Stimulated activated CD4-positive, alpha-beta T cell treated with anti-CD3 and anti-CD28 coated beads, Interleukin-1b, Interleukin-23, amount 100 ng/mL, for 4 hours (primary cell): ENCODE measurements at places on chromosomes 3 and 15.
A peak's percentile ranks its signal among the peaks of the same experiment; 100 is the strongest.

DNA sequence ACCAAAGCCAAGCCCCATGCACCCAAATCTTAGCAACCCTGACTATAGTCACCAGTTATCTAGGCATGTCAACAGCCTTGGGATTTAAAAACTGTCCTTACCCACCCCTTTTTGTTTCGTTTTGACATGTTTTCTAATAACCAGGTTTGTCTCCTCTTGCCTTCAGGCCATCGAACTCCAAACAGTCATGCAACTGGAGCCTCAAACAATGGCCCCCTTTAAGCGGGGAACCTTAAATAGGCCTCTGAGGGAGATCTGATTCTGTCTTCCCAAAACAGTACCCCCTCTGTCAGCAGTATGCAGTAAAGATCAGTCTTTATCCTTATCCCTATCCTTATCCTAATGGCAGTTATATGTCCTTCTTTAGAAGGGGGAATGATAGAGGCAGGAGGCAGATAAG lies 105.7 kb downstream of the DPH6 start:
- DNase-seq: no peak

- no peak for DNase-seq
Observed at GRCh38 chr15:55959744-55960447, 33.5 kb downstream of the NEDD4 start.

GRCh38 chr15:88166082-88166993 lies 90.2 kb downstream of the NTRK3 start:
- DNase-seq: no peak

- DNase-seq: no peak
Observed at GRCh38 chr15:69926721-69927120, 171.0 kb downstream of the TLE3 start.

DNA sequence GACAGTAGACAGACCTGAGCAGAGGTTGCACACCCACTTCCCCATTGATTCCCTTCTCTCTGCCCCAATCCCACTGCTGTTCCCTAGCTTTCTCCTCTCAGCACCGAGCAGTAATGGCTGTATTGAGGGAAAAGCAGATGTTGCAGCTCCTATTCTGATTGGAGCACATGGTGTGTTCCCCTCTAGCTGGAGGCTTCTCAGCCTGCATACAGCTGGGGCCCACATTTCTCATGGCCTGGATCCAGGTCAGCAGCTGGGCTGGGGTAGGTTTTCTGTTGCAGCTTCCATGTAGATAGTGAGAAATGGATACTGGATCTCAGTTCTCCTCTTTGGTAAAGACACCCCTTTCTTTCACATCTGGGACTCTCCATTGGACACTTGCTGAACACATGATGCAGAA lies 50.1 kb downstream of the RYR3 start:
- no peak for DNase-seq

GRCh38 chr3:74145277-74145676 lies 469.2 kb downstream of the CNTN3 start:
- no peak for DNase-seq

DNA sequence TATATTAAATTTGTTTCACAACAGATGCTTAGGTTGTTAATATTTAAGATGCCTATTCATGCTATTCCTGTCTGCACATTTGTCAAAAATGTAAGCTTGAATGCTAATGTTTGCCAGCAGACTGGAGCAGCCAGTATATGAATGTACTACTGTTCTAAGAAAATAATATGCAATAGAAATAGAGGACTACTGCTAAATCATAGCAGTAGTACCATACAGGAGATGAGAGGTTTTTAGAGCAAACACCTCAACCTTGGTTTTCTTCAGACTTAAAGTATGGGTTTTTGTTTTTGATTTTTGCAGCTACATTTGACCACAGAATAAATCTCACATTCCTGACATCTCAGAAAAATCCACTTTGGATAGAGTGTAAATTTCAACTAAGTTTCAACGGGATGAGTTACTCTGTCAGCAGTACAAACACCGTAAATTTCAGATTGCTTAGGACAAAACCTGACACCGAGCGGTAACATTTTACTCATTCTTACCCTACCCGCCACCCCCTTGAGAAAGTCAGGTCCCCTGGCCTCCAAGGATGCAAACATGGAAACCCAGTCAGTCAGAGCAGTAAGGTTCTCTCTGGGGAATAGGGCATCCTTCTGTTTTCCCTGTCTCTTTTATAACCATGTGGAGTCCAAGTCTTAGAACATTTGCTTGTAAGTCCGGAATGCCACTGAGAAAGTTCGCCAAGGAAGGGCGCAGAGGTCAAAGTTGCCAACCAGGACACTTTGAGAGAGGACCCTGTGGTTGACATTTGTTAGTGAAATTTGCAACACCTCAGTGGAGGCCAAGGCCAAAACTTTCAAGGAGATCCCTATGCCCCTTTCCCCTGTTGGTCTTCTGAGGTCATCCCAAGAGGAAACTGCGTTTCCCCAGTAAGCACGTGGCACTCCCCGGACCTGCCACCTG lies 17.9 kb upstream of the SATB1 start:
- DNase-seq: no peak

GRCh38 chr3:29427266-29428103 lies 146.6 kb downstream of the RBMS3 start:
- DNase-seq: no peak

GRCh38 chr15:98781838-98782237 lies 133.5 kb downstream of the IGF1R start:
- DNase-seq: no peak

DNA sequence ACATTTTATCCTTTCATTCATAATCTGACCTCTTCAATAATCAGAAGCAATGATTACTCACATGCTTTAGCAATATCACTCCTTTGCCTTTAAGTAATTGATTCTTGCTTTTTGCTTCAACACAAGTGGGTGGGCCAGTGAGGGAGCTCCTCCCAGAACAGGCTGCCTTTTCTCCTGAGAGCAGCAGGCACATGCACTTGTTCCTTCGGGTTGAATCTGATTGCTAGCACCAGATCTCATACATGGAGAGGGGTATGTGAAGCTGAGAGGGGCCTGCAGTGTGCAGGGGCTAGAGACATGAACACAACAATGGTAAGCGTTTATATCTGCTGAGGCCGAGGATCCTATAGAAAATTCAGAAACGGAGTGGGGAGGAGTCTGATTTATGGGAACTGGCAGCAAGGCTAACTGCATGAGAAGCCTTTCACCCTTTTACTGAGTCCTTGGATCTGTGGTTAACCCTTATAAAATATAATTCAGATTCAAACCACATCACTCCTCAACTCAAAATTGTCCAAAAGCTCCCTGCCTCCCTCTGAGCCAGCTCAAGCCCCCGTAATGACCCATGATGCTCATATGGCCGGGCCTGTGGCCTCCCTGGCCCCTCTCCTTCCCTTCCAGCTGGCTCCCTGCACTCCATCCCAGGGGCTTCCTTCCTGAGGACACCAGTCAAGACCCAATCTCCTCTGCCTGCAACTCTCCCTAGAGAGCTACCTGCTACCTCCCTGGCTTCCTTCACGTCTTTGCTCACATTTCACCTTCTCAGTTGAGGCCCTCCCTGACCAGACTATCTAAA lies 32.4 kb downstream of the ZNF445 start:
- DNase-seq: no peak

DNA sequence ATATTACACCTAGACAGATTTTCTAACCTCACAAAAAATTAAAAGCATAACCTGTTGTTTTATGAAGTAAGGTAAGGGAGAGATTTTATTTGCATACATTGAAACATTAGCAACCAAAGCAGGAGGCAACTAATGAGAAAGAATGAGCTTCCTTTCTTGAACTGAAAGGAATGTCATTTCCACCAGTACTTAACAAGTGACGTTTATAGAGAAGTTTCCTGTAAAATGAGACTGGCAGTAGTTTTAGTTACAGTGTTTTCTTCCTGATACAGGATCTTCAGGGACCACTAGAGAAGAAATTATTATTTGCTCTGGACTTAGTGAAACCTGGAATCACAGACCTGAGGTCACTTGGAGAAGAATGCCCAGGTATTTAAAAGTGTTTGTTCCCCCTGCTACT lies 27.4 kb upstream of the FRMD5 start:
- no peak for DNase-seq

- DNase-seq: peak; percentile 23
Observed at GRCh38 chr3:5006755-5007202, 27.5 kb downstream of the BHLHE40 start.

- DNase-seq: no peak
Observed at GRCh38 chr3:141152801-141153678, 78.6 kb upstream of the PXYLP1 start.

DNA sequence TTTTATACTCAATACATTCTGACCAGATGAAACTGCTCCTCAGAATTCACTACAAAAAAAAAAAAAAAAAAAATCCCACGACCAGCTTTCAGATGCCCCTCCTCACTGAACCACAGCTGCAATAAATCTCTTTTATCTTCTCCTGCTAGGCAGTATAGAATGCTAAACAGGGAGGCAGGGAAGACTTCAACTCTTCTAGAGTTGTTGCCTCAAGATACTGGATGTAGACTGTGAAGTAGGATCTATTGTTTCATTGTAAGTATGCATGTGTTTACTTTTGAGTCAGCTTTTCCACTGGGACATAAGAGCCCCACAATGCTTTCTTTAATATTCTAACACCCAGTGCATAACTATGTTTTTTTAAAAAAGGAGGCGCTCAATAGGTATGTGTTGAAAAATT lies 401.4 kb downstream of the TBL1XR1 start:
- no peak for DNase-seq

GRCh38 chr15:101445562-101446517 lies 43.7 kb downstream of the PCSK6 start:
- DNase-seq: no peak

DNA sequence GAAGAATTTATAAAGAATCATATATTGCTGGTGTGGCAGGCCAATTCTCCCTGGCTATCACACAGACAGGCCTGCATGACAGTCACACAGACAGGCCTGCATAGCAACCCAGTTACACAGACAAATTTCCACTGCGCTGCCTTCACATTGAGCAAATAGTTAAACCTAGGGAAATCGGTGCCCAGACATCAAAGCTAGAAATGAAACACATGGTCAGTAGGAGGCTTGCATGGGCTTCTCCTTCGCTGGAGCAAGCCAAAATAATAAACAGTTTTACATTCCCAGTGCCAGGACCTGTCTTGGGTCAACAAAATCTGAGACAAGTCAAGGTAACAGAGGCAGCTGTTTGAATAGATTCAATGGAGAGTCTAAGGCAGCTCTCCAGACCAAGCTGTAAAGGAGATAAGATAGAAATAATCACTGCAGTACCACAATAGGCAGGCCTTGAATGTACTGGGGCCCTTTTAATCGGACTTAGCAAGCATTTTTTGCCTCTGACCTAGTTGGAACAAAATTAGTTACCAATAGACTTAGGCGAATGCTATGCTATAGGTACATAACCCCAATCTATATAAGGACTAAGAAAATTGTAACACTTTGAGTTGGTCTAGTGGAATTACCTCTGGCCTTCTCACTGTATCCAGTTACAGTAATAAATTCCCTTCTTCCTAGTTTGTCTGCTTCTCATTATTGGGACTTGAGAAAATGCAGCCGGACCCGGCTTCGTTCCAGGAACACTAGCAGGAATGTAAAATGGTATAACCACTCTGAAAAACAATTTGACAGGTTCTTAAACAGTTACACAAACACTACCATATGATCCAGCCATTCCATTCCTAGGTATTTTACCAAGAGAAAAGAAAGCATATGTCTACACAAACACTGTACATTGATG lies 274.7 kb upstream of the UBE2E2 start:
- DNase-seq: no peak

- DNase-seq: no peak
Observed at GRCh38 chr3:49683162-49683561, 6.1 kb downstream of the MST1 start.

DNA sequence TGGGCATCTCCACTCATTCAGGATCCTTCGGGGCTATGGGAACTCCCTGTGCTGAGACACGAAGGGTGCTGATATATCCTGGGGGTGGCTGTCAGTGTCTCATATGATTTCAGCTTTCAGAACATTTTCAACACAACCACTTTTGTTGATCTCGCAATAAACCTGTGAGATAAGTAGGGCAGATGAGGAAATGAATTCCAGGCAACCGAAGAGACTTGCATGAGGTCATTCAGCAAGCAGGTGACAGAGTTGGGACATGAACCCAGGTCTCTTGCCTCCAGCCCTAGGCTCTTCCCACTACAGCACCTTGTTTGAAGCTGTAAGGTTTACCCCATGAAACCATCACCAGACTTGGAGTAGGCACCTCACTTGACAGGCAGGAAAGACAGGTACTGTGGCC lies 16.6 kb downstream of the DUOX1 start:
- no peak for DNase-seq

- DNase-seq: no peak
Observed at GRCh38 chr3:140113996-140114788, 179.2 kb downstream of the CLSTN2 start.

GRCh38 chr15:50117431-50118027 lies 1.5 kb downstream of the ATP8B4 start:
- DNase-seq: no peak

GRCh38 chr15:71970435-71970834 lies 147.5 kb downstream of the MYO9A start:
- no peak for DNase-seq

- DNase-seq: no peak
Observed at GRCh38 chr3:165895919-165896318, 58.7 kb upstream of the BCHE start.

- DNase-seq: no peak
Observed at GRCh38 chr15:70669006-70669602, 94.3 kb downstream of the UACA start.

GRCh38 chr15:78768096-78768495 lies 43.2 kb downstream of the ADAMTS7 start:
- DNase-seq: no peak

DNA sequence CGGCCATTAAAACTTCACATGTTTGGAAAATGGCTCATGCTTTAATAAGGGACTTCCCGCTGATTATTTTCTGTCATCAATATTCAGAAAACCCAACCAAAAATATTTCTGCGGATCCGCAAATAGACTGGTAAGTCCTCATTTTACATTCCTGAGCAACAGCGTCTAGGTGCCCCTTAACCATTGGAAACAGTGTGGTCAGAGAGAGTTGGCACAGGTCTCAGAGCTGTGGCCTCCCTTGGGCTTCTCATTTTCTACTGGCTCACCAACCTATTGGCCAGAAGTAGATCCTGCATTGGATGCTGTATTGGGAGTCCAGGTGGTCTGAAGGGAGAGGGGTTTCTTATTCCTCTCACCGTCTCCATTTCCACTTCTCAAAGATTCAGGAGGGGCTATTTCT lies 348.1 kb upstream of the DCBLD2 start:
- no peak for DNase-seq
